ENCODE measurements at places on chromosomes 4 and X.

DNA sequence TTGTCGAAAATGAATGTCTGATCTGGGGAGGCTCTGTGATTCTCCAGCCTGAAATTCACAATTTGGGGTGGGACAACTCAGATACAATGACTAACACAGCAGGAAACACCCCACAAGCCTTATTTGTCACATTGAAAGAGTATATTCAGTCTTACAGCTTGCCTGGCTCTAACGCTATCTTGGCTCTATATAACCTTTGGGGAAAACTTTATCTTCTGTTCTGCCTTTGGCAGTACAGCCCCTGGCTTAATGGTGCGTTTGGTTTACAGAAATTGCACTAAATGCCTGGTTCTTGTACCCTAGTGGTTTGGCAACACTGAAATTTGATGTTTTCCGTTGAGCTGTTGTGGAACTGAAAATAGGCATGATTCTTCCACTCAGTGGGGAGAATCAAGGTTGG is 178.1 kb upstream of the VEGFC start:
- no peak for DNase-seq

DNA sequence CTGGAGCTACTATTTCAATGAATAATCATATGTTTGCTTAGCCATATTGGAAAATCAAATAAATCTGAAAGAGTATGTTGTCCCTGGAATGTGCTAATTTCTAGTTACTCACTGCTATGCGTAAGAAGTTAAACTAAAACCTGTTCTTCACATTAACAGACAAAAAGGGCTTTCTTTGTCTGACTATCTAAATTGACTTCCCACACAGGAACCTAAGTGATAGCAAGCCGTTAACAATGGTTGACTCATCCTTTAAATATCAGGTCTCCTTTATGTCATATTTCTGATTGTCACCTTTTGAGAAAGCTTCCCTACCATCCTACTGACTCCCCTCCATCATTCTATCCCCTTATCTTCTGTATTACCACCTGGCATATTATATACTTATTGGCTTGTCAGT is 81.4 kb downstream of the AMELX start:
- no peak for DNase-seq

GRCh38 chrX:38923451-38923969 is 122.3 kb downstream of the MID1IP1 start:
- DNase-seq: no peak

DNA sequence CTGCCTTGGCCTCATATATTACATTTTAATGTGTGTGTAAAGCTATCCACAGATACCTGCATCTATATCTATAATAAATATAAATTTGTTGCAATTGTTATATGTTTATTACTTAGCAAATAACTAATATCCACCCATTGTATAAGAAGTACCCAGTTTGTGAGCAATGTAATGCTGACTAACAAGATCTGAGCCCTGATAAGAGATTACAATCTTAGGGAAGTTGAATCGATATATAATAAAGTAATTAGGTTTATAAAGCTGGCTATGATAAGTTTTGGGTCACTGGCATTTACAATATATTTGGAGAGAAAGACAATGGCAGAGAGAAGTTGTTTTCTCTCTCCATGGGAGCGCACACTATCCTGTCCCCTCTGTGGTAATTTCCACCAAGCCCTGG is 280.6 kb downstream of the NR3C2 start:
- DNase-seq: no peak

DNA sequence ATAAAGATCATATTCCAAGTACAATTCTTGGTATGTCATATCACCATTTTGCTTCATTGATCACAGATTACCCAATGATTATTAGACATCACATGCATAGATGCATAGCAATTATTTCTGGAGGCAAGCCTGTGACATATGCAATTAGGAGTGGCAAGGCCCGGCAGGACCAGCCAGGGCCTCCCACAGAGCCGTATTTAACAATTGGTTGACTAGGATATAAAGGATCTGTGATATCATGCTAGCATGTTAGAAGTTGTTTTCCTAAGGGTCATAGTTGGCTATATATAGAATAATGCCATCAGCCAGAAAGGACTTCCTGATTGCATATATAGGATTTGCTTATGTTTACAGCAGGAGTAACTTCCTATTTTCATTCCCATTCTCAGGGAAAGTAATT is 103.5 kb upstream of the OTUD4 start:
- no peak for DNase-seq

DNA sequence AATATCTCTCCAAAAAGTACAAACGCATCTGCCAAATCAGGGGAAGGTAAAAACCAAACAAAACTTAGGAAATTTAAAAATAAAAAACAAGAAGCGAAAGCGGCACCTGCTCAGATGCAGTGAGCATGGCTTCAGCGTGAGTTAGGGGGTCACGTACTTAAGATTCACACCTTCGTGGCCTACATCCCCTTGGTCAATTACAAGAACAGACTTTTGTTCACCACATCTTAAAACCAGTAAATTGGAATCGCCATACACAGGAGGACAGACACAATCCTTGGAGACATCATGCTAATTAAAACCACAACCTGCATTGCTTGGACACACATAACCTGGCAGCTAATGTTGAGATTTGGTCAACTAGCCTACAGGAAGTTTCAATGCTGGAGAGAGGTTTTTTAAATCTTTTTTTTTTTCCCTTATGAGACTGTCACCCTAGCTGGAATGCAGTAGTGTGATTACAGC is 12.5 kb upstream of the SEL1L3 start:
- no peak for DNase-seq

DNA sequence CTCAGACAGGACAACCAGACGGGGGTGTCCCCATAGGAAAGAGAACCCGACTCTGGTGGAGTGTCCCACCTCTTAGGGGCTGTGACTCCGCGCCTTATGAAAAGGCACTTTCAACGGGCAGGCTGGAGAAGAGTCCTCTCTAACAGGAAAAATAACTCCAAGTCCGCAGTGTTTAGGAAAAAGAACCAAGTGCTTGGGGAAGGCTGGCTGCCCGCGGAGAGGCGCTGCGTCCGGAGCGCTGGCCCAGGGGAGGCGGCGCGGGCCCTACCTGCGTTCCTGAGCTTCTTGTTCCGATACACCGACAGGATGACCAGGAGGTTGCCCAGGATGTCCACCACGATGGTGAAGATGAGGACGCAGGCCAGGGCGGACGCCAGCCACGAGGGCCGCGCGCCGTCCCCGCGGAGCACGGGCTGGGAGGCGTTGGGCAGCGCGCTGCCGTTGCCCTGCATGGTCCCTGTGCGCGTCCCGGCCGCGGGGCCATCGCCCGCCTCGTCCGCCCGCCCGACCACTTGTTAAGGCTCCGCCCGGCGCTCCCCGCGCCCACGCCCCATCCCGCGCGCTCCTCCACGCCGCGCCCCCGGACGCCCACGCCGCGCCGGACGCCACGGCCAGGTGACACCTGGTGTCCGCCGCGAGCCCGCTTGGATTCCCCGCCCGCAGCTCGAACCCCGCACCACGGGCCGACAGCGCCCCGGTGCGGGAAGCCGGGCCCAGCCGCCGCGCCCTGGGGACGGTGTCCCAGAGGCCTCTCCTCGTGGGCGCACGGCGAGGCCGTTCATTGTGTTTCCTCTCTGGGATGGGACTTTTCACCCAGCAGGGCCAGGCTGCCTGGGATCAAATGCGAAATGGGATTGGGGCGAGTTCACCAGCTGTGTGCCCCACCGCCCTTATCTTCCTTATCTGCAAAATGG is at the start of gene MTNR1A:
MTNR1A (minus strand) TSS at position 654 of the 914 bp plus-strand sequence; CDS start at position 452, 202 bp downstream.
- DNase-seq: no peak

DNA sequence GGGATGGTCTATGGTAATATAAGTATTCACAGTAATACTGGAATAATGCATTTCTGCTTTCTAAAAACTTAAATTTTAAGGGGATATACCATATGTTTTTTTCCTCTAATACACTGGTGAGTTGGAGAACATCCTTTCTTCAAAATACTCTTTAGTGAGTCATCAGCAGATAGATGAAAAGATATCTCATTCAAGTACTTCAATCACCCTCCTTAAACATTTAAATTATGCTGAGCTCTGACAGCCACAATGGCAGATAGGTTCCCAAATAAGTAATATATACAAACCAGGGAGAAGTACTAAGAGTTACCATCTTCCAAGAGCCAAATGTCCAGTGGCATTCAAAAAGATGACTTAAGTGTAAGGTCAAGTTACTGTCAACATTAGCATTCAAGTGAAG is 52.2 kb downstream of the AMMECR1 start:
- no peak for DNase-seq

GRCh38 chr4:170047771-170048354 is 21.7 kb upstream of the MFAP3L start:
- DNase-seq: no peak

GRCh38 chr4:86818841-86819240 is 30.3 kb downstream of the SLC10A6 start:
- DNase-seq: no peak

DNA sequence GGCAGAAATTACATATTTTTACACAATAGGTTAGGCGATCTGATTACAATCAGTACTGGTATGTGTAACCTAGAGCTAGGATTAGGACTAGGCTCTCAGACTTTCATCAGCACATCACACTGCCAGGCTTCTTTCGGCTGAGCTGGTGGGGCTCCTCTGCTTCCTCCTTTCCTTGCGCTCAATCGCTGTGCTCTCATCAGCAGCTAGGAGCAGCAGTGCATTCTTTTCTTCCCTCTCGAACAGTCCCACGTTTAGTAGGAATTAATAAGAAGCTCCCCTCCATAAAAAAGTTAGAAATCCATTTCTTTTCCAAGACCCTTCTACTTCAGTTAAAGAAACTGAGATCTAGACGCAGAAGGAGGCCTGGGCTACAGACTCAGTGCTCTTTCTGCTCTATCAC is 350.4 kb downstream of the SPRY1 start:
- no peak for DNase-seq

DNA sequence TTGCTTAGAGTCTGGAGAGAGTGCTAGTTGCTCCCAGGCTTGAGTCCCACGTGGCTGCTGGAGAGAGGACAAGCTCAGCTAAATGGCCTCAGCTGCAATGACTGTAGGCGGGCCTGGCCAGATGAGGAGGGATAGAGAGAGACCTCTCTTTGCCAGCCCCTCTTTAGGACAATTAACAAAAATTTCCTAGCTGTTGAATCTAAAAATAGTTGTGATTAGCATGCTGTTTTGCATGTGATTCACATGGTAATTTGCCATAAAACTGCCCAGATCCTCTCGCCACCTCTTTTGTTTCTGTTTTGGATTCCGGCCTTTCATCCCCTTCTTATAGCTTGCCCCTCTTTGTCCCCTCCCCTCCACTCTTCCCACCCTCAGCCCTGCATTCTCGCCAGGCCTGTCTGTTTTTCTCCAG is 28.9 kb upstream of the PRPS1 start:
- no peak for DNase-seq

DNA sequence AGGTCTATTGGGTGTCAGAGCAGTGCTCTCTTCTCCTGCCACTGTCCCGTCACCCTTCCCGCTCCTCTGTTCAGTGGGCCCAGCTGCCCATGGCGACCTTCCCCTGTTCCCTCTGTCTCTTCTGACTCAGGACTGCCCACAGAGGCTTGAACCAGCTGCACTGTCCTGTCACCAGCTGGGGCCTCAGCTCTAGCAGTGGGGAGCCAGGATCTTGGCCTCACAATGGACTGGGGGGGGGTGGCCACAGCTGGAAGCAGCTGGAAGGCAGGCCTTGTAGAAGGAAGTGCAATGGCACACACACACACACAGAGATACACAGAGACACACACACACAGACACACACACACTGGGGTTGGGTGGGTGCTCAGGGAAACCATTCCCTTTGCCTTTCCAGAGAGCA is 114.0 kb upstream of the PJA1 start:
- no peak for DNase-seq

DNA sequence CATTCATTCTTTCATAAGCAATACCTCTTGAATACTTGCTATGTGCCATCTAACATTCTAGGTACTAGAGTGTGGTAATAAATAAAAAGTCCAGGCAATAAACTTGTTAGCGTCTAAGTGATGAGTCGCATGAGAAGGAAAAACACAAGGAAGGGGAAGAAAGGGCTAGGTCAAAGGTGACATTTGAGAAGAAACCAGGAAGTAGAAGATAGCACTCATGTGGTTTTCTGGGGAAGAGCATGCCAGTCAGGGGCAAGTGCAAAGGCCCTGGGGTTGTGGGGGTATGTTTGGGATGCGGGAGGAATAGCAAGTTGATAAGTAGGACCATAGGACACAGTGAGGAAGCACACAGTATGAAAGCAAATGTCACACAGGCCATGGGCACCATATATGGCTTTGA is 157.0 kb downstream of the TSPAN5 start:
- no peak for DNase-seq

DNA sequence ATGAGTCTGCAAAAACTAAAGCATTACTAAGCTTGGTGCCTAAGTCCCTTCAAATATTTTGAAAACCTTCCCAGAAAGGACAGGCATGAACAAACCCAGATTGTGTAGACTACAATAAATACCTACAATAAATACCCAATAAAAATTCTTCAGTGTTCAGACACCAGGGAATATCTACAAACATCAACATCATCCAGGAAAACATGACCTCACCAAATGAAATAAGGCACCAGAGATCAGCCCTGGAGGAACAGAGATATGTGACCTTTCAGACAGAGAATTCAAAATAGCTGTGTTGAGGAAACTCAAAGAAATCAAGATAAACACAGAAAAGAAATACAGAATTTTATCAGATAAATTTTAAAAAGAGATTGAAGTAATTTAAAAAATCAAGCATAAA is 57.8 kb upstream of the NLRP2B start:
- no peak for DNase-seq

- DNase-seq: peak; percentile 6
Measured at GRCh38 chr4:122450847-122451246, 5.7 kb downstream of the IL2 start.

DNA sequence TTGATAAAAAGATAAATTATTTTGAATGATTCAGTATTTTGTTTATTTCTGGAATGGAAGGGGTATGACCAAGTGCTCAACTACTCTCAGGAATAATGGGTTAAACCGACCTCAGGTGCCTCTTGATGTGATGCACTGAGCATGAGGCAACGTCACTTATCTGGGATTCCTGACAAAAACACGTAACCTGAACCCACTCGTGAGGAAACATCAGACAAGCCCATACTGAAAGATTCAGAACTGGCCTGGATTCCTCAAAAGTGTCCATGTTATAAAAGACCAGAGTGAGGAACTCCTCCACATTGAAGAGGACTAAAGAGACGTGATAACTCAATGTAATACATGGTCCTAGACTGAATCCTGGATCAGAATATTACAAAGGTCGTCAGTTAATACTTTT is 144.0 kb downstream of the FNIP2 start:
- no peak for DNase-seq

- no peak for DNase-seq
Measured at GRCh38 chrX:117301086-117301485, 815.5 kb downstream of the KLHL13 start.

DNA sequence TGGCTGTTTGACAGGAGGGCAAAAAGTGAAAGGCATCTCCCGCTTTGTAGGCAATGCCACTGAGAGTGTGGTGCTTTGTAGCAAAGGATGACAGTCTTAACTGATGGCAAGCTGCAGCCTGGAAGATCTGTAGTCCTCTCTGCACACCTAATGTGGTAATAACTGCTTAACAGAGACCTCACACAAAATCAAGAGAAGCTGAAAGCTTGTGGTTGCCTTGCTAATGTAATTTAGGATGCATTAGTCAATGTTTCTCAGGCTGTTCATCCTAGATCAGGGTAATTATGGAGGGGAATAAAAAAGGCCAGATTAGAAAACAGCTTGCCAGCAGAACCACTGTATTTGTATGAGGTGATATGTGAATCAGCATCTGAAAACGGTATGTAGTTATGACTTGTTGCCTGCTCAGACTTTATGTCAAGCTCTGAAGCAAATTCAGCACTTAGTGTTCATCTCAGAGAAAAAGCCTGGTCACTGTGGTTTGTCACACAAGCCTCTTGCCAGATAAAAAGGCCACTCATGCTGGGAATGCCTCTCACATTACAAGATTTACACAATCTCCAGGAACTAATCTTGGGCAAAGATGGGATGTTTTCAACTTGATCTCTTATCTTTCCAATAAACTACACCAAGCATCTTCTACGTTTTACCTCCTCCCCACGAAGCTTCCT is 130.8 kb downstream of the ENOX2 start:
- DNase-seq: peak; percentile 29
